Testis (tissue), 5 donors: ENCODE measurements at places on chromosomes 7 and 10. TPM values are rescaled to one million over a fixed set of nuclear protein-coding genes. Genes with fewer than 3 reads are reported as not detected.

DNA sequence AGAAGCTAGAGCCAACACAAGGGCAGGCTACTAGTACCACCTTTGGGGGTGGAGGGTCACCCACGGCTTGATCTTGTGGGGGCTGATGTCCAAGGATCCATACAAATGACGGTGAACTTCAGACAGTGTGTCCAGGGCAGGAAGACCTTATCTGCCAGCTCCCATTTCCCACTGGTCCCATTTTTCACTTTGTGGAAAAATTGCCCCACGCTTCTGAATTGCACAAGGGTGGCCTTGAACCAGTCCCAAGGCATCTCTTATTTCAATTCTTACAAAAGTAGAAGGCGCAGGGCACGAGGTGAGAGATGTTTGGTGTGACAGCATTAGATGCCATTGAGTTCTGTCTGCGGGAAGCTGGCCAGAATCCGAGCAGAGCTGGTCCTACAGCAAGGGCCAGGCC lies 252.7 kb upstream of the CELF2 start:
- no peak for DNase-seq

DNA sequence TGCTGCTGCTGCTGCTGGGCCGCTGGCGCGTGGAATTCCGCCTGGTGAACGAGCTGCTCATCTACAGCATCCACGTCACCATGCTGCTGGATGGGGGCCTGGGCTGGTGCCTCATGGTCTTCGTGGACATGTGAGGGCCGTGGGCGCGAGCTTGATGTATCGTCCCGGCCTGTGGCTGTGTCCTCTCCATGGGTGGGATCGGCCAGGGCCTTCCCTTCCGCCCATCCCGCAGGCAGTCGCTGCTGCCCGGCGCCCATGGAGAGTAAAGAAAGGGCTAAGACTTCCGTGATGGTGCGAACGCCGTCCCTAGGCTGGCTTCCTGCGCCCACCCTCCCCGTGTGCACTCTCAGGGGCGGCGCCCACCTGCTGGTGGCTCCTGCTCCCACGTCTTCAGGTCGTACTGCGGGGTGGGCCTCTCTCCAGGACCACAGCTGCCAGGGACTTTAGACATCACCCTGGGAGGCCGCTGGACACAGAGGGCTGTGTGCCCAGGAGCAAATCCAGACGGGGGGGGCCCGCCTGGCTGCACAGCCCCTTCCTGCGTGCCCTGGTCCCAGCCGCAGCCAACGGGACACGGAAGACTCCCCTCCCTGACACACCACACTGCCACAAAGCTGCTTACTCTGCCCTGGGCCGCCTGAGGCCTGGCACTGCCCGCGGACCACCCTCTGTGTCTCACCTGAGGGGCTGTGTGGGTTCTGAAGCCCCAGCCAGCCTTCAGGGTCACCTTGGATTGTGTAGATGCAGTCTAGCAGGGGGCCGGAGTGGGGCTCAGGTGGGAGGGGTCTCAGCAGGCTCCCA lies 167.5 kb downstream of the SEPTIN7 start:
- no peak for DNase-seq

- DNase-seq, result peak; percentile 85
Observed at GRCh38 chr10:118720685-118721538, 33.9 kb downstream of the CACUL1 start.

GRCh38 chr10:131021969-131022368 lies 289.6 kb downstream of the TCERG1L start:
- DNase-seq, result no peak

DNA sequence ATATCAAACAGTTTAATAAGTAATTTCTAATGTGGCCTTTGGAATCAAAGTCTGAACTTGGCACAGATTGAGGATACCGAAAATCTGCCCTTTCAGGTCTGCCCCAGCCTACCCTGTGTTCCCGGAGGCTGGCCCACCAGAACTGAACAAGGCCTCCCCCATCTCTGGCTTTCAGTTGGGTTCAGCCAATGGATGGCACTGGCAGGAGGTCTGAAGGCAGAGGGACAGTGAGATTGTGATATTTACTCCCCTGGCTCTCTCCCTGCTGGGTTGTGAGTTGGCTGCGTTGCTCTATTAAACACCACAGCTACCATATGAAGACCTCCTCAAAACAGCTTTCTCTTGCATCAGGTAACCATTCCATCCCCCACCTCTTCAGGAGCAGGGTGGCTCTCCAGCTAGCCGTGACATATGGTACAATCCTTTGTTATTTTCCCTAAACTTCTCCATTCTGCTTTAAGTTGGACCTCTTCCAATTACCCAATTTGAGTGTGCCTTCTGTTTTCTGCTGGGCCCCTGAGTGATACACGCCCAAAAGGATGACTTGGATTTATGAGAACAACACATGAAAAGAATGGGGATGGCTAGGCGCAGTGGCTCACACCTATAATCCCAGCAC lies 28.1 kb downstream of the DNMBP start:
- no peak for DNase-seq

The KIF11 gene
- 14.6 TPM for total RNA-seq

The TAS2R4 gene
- total RNA-seq, result 6.8 TPM

The SFTPA2 gene
- not detected for total RNA-seq

The TMEM254 gene
- 51.5 TPM for total RNA-seq

The MRPS33 gene
- 31.9 TPM for total RNA-seq

The ATOH7 gene
- 1.2 TPM for total RNA-seq
